Stimulated activated CD8-positive, alpha-beta memory T cell treated with anti-CD3 and anti-CD28 coated beads, Interleukin-12 subunit alpha, Interleukin-12 subunit beta, amount 100 ng/mL, for 4 hours (primary cell): ENCODE measurements at places on chromosomes 12 and 14.

GRCh38 chr12:115338566-115339294 lies 654.8 kb upstream of the TBX3 start:
- DNase-seq: no peak

GRCh38 chr12:39722504-39722903 lies 102.9 kb upstream of the ABCD2 start:
- DNase-seq: no peak

- no peak for DNase-seq
Measured at GRCh38 chr12:43309959-43310358, 242.0 kb downstream of the ADAMTS20 start.

GRCh38 chr14:80754696-80755095 lies 186.8 kb downstream of the CEP128 start:
- DNase-seq: no peak

GRCh38 chr14:61343991-61344405 lies 22.6 kb downstream of the PRKCH start:
- DNase-seq: no peak

GRCh38 chr14:82146846-82147245 lies 613.2 kb upstream of the SEL1L start:
- DNase-seq: no peak

DNA sequence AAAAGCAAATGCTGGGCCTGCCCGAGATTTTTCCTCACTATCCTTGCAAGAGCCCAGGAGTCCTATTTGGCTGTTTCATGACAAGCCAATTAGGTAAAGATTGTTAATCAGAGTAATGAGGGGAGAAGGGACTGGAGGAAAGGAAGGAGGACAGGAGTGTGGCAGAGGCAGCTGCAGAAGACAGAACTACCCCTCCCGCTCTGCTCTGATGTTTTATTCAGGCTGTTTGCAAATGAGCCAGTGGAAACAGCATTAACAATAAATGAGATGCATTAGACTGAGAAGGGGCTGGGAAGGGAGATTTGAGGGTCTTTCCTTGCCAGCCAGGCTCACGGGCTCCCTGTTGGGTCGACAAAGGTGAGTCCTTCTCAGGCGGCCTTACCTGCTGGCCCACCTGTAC lies 421.0 kb upstream of the CCDC196 start:
- no peak for DNase-seq

GRCh38 chr12:120941846-120942405 lies 36.4 kb upstream of the HNF1A start:
- no peak for DNase-seq

DNA sequence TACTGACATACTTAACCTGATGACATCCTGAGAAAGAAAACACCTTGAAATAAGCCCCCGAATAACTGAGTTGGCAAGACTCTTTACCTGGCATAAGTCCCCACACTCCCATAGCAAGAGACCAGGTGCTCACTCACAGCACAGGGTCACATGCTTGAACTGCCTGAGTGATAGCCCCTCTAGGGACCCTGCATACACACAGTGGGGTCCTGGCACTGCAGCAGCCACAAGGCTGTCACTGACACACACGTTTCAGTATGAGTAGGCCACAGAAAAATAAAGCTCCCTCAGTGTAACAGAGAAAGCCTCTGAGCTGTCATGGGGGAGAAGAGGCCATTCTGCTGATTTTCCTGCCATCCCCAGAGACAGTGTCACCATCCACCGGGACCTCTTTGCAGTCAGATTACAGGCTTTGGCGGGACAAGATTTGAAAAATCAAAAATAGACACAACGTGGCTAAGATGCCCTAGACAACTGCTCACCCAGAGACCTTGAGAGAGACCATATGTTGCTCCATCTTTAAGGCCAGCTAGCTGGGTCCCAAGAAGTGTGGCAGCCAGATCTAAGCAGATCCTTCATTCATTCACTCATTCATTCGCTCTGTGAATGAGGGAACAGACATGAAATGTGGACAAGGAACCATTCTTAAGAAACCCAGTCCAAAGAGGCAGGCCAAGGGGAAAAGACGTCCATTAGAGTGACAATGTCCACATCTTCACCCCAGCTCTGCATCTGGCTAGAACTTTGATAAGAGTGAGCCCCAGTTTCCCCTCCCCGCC lies 1.6 kb downstream of the SCARB1 start:
- DNase-seq: no peak

DNA sequence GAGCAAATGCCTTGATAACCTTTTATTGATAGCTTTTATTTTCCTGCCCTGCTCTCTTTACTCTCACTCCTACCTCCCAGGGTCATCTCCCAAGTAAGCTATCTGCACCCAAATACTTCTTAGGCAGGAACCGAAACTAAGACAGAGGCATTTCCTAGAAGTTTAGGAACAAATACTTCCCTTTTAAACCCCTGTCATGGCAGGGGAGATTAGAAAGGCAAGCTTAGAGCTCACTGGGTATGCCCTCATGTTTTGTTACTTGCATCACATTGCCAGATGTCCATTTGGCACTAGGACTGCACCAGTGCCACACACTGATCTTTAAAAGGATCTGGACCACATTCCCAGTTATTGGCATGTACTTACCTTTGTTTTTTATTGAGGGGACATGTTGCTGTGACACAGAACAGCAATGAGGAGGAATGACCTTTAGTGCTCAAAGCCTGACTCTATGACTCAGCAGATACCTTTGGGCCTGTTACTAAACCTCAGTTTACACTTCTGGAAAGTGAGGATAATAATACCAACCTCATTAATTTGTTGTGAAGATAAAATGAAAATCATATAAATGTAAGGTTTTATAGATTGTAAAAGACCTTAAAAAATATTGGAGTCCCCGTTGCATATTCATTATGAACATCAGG lies 40.9 kb upstream of the MBIP start:
- DNase-seq: no peak

DNA sequence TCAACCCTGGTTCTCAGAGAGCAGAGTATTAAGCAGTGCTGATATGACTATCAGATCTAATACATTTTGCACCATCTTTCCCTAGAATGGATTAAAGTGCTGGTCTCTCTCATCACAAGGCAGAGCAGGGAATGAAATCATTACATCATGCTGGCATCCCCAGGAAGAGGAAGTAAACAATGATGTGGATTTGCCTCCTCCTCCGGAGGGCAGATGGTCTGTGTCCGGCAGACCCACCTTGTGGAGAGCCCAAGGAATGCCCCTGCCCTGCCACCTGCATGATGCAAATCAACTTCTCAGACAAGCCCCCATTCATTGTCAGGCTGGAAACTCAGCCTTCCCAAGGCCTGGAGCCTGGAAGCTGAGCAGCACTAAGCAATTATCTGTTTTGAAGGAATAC lies 1149.1 kb downstream of the VRK1 start:
- no peak for DNase-seq

DNA sequence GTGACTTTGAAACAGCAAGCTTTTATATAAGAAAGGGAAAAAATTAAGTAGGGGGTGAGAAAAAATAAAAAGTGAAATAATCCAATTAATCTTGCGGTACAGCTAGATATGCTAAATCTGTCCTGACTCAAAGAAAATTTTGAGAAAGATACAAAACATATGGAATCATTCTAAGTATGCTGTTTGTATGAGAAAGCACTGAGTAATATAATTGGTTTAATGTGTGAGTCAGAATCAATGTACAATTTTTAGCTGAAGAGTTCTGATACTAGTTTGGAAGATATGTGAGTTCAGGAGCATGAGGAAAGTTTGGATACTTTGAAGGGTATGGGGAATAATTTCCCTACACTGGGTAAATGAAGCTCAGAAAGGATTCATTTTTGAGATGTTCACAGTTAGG lies 190.9 kb upstream of the RASSF8 start:
- no peak for DNase-seq

DNA sequence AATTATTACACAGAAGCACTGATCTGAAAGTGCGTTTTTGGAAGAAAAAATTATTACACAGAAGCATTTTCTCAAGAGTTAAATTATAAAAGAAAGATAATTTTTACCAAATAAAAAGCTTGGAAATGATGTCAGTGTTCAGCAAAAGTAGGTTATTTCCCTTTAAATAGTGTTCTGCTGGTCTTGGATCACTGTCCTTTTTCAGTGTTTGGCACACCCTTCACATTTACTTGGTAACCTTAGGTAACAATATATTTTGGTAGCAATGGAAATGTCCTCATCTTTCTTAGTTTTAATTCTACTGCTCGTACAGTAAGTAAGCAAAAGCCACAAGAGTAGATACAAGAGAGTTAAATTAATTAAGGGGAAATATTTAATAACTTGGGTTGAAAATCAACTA lies 40.3 kb downstream of the FERMT2 start:
- no peak for DNase-seq

GRCh38 chr12:49809906-49810389 lies 18.3 kb downstream of the NCKAP5L start:
- DNase-seq: no peak

DNA sequence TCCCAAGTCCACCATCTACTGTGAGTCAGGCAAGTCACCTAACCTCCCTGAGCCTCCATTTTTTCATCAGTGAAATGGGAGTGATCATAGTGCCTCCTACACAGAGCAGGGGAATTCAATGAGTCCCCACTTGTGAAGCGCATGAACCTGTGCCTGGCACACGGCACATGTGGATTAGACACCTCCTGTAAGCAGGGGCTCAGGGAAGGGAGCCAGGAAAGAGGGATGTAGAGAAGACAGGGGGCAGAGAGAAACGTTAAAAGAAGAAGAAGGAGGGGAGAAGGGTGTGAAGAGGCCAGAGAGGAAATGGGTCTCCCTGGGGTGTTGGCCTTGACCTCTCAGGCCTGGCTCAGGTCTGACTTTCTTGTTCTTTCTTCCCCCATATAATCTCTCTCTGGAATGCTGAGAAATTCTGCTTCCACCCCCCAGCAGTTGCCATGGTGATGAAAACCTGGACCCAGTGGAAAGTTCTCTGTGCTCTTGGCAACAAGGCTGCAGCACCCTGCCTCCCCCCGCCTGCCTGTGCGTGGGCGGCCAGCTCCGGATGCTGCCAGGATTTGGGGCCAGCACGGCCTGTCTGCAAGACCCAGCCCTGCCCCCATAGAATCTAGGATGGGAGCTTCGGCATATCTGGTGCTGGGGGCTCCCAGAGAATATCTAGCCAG lies 94.5 kb downstream of the CALM1 start:
- DNase-seq: no peak

- DNase-seq: no peak
Measured at GRCh38 chr14:68694516-68695235, 98.2 kb downstream of the ZFP36L1 start.

- DNase-seq: no peak
Measured at GRCh38 chr12:8065991-8066594, at the start of gene C3AR1. C3AR1 (minus strand) TSS chr12:8066359; CDS start chr12:8060185, 6,174 bp downstream.

DNA sequence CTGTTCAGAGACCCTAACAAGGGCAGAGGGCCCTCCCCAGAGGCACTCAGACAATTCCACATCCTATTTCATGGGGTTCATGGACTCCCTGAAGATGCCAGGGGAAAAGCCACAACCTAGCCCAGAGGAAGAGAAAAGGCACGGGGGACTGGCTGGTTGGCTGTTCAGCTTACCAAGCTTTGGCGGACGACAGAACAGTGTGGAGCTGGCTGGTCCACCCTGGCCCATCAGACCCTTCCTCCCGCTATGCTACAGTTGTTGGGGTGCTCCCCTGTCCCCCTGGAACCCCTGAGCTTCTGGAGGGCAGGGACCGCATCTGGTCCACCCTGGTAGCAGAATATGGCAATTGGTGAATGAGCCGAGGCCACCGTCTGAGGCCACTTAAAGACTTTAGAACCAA lies 6.3 kb downstream of the TESC start:
- no peak for DNase-seq
